ENCODE measurements at places on chromosomes 5 and 9.
A peak's percentile ranks its signal among the peaks of the same experiment; 100 is the strongest.

GRCh38 chr5:58239731-58240130 is 220.2 kb downstream of the PLK2 start:
- DNase-seq, result no peak

DNA sequence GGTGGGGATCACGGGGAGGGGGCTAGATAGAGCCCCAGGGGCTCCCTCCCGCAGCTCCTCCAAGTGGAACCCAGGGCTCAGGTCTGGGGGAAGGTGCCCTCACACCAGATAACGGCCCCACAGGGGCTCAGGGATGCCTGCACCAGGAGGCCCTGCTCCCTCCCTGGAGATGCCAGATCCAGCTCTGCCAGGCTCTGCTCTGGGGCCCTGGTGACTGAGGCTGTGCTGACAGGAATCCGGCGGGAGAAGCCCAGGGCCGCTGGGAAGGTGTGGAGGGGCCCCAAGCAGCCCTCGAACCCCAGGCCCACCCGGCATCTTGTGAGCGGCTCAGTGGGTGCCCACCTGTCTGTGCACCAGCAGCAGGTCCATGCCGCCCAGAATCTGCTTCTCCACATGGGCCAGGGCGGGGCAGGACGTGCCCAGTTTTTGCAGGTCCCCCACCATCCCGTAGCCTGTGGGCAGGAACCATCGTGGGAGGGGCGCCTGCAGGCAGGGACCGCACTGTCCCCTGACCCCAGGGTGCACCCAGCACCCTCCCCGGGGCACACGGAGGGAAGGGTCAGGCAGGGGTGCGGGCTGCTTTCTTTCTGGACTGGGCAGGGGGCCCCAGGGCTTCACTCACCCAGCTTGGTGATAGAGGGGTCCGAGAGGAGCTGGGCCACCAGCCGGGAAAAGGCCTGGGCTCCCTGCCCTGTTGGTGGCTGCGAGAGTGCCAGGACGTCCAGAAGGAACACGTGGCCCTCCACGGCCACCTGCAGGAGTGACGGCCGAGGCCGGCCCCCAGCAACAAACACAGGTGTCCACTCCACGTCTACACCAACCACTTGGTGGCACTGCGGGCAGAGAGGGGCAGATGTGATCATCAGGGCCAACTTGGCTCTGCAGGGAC is 48.9 kb upstream of the NRARP start:
- DNase-seq, result no peak

DNA sequence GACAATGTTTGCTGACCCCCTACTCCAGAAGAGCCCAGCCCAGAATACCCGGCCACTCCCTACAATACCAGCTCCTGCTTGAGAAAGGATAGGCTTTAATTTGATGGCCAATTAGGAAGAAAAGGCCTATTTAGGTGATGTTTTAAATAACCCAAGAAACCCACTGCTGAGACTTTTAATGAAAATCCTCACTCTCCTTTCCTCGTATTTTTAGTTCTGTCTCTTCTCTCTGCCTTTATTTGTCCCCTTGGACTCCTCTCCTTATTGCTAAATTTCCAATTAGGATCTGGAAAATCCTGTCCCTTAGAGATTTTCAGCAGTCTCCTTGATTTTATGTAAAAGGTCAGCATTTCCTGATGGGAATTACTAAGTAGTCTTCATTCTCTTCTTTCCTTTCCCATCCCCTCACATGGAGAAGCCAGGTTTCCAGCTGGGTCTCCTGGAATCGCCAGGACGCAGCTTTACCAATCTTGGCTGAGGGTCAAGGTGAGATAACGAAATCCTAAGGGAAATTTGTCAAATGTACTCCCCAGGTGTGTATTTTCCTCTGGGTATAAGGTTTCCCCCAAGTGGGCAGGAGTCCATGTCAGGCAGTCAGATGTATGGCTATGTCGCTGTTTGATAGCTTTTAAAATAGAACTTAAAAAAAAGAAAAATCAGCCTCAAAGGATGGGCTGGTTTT is 11.7 kb downstream of the STC2 start:
- no peak for DNase-seq

- no peak for DNase-seq
Observed at GRCh38 chr5:177553671-177554429, 513 bp downstream of the FAM193B start.

- peak; percentile 96 for DNase-seq
Observed at GRCh38 chr5:132674671-132675506, 1.1 kb downstream of the IL4 start.

DNA sequence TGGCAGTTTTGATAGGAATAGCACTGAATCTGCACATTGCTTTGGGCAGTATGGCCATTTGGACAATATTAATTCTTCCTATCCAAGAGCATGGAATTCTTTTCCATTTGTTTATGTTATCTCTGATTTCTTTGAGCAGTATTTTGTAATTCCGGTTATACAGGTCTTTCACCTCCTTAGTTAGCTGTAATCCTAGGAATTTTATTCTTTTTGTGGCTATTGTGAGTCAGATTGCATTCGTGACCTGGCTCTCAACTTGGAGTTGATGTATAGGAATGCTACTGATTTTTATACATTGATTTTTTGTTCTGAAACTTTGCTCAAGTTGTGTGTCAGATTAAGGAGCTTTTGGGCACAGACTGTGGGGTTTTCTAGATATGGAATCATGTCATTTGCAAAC is 24.0 kb downstream of the TMEM161B start:
- no peak for DNase-seq

GRCh38 chr5:72510610-72511181 is 3.5 kb upstream of the ZNF366 start:
- peak; percentile 26 for DNase-seq

DNA sequence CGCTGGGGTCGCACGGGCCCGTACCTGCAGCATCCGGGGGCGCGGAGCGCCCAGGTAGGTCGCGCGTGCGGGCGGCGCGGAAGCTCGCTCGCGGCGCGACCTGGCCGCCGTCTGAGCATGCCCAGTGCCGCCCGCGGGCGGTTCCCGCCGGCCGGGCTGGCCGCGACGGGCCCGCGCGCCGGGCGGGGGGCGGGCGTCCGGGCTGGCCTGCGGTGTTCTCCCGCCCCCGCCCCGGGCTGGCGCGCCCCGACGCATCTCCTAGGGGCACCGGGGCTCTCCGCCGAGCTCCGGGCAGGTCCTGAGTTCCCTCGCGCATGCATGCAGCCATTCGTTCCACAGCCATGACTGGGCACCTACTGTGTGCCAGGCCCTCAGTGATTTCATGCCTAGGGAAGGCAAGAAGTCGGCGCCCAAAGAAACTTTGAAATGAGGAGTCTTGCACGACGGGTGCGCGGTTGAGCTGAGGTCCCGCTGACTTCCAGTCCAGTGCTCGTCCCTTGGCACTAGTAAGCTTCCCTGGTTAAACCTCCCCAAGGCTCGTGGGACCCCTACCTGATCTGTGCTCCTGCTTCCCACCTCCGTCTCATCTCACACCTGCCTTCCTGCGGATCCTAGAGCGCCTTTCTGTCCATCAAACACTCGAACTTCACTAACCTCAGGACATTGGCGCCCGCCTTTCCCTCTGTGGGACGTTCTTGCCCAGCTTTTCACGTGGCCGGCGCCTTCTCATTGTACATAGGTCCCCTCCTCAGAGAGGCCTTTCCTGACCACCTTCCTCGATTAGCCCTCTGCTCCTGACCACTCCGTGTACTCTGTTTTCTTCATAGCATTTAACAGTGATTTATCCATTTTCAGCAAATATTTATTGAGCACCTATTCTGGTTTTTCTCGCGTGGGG is at the start of gene PTPN3:
PTPN3 (minus strand) TSS at position 113 of the 898 bp plus-strand sequence. CDS start 34,873 bp downstream, outside the sequence.
- DNase-seq, result no peak

DNA sequence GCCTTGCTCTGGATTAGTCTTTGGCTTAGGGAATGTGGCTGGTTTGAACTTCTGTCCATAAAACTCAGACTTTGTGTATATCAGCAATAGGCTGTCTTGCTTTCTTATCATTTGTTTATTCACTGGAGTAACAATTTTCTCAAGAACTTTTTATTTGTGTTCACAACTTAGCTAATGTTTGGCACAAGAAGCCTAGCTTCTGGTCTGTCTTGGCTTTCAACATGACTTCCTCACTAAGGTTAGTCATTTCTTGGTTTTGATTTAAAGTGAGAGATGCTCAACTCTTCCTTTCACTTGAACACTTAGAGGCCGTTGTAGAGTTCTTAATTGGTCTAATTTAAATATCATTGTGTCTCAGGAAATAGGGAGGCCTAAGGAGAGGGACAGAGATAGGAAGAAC is 4.9 kb downstream of the FBXO38 start:
- no peak for DNase-seq

- DNase-seq, result no peak
Observed at GRCh38 chr5:81750308-81751008, 439 bp downstream of the SSBP2 start.

DNA sequence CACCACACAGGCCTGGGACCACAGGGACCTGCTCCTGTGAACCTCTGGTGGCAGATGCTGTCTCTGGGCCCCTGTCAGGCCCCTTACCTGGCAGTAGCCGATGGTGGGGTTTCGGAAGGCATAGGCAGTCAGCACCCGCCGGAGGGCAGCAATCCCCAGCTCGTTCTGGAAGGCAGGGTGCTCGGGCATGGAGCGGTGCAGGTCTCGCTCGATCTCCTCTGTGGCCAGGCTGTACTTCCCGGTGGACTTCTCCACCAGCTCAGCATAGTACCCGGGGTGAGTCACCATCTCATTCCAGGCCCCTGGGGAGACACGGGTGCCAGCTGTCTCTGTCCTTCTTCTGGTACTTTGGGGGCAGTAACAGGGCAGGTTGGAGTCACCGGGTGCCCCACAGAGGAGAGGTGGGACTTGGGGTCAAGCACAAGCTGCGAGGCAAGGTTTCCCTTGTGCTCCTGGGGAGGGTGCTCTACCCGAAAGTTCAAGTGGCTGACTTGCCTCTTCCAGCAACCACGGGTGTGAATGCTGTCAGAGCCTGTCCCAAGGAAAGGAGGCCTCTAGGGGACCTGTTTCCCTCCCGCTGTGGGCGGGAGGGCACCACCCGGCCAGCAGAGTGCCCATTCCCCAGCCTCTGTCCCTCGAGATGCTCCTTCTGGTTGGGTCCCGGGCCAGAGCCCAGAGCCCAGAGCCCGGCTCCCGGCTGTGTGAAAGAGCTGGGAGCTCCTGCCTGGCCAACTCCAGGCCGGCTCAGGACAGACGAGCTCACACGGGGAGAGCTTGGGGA is 19.8 kb upstream of the MRNIP start:
- DNase-seq, result no peak

DNA sequence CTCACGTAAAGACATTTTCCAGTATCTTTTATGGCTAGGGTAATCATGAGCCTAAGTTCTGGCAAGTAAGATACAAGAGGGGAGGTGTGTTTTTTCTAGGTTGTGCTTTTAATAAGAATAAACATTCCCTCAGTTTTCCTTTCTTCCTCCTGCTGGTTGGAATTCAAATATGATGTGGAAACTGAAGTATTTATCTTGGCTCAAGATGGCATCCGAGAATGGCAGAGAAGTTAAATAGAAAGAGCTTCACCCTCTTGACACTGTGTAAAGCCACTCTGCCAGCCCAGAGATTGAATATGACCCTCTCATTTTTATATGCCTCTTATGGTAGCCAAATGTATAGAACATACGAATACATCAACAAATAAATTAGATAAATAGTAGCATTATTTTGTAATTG is 438.4 kb downstream of the ISL1 start:
- no peak for DNase-seq

DNA sequence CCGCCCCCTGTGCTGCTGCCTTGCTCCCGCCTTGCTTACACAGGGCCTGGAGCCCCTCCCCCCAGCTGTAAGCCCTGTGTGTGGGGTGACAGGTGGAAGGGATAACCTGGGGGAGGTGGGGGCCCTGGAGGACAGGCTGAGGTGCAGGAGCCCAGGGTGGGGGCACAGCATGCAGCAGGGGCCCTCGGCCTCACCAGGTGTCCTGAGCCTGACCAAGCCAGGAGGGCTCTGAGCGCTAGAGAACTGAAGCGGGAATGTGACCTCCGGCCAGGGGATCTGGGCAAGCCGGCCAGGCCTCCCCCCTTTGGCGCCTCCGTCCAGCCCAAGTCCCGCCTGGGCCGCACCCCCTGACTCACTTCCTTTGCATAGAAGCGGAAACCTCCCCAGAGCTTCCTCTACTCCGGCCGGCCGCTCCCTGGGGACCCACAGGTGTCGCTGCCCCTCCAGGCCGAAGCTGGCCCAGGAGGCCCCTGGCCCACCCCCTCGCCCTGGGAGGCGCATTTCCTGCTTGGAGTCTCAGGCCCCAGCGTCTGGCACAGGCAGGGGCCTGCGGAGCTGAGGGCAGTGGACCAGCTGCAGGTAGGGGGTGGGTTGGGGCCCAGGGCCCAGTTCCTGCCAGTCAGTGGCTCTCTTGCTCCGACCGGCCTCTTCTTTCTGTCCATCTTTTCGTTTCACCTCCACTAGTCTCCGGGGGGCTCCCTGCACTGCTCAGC is at the start of gene TOR4A:
TOR4A (plus strand) TSS at position 398 of the 713 bp plus-strand sequence. CDS start 964 bp downstream, outside the sequence.
- DNase-seq, result no peak

- no peak for DNase-seq
Observed at GRCh38 chr5:72030237-72030636, 77.0 kb upstream of the MAP1B start.

DNA sequence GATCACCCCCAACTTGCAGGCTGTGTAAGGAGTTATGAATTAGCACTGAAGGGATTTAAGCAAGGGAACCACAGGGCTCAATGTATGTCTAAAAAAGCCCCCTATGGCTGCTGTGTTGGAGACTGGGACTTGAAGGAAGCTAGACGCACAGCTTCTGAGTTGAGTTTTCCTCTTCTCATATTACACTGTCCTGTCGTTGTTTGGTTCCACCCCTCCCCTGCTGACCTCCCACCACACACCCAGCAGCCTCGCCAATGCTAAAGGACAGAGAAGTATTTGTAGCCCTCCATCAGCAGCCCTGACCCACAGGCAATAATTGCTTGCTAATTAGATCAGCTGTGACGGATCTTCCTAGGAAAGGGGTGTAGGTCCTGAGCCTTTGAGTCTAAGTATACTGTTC is 15.1 kb upstream of the CARTPT start:
- DNase-seq, result no peak

DNA sequence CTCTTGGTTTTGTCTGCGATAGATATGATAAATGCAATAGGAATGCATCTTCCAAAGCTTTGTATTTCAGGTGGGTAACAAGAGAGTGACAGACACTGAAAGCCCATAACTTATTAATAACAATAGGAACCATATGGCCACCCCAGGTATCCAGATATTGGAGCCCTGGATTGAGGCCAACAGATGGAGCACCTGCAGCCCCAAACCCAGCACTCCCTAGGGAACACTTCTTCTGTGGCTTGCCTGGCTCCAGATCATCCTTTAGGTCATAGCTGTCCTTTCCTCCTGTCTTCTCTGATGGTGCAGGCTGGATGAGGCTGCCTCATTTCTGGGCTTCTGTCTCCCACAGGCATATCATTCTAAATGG is 5.0 kb upstream of the IL3 start:
- no peak for DNase-seq

DNA sequence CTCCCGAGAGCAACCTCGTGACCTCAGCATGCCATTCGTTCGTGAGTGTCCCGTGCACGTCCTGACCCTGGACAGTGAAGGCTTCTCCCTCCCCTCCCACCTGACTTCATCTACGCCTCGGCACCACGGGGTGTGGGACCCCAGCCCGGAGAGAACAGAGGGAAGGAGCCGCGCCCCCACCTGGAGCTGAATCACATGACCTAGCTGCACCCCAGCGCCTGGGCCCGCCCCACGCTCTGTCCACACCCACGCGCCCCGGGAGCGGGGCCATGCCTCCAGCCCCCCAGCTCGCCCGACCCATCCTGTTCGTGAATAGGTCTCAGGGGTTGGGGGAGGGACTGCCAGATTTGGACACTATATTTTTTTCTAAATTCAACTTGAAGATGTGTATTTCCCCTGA is 38.3 kb upstream of the FCN2 start:
- no peak for DNase-seq

GRCh38 chr9:115121181-115121580 is 3.2 kb upstream of the TNC start:
- DNase-seq, result peak; percentile 36
